C1 segment of cervical spinal cord (tissue), 14 donors: ENCODE measurements at places on chromosomes 5 and 9.

GRCh38 chr5:435156-435790 lies 7.7 kb upstream of the EXOC3 start:
- DNase-seq, result no peak

GRCh38 chr9:99265691-99266090 lies 43.6 kb downstream of the SEC61B start:
- DNase-seq, result no peak

GRCh38 chr5:1013238-1013947 lies 4.8 kb downstream of the NKD2 start:
- no peak for DNase-seq

DNA sequence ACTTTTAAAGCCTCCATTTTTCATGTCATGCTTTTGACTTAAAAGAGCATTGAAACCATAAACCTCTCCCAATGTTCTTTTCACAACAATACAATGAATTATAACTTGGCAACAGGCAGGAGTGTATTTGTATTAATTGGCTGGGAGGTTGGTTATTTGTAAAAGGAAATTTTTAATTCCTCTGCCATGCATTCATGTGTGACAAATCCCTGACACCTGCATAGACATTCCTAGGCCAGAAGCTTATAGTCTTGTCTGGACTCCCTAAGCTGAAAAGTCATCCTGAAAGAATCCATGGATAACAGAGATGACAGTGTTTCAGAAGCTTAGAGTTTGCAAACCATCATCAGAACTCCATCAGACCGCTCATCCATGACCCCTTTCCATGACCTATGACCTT lies 76.3 kb upstream of the PTGER4 start:
- DNase-seq, result no peak

DNA sequence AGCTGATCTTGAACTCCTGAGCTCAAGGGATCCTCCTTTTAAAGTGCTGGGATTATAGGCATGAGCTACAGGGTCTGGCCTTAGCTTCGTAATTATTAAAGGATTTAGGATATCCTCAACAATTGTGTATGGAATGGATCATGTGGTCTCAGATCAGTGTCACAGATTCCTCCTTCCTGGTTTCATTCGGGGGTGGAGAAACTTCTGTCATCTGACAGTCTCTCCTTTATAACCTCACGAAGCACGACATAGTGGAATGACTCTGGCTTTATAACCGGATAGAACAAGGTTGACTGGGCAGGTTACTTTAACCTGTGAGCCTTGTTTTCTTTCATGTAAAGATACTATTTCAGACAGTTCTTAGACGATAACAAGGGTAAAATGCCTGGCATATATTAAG lies 4.4 kb upstream of the GNG10 start:
- DNase-seq, result no peak

DNA sequence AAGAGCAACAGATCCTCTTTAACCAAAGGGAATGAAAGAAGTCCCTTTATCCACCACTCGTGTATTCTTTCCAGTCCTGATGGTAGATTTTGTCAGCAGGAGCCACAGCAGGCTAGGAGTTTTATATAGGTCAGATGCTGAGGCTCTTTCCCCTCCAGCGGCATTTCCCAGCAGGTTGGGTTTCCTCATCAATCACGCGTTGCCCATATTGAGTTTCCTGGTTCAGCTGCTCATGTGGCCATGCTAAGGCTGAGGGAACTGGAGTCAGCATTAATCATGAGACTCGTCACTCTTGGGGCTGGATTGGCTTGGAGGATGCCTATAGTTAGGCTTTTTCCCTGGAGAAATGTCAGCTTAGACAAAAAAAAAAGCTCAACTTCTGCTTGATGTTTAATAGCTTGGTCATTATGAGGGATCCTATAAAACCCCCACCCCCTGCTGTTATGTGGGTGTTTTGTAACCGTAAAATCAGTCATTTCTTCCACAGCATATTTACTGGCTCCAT lies 193.4 kb upstream of the GAS1 start:
- no peak for DNase-seq

DNA sequence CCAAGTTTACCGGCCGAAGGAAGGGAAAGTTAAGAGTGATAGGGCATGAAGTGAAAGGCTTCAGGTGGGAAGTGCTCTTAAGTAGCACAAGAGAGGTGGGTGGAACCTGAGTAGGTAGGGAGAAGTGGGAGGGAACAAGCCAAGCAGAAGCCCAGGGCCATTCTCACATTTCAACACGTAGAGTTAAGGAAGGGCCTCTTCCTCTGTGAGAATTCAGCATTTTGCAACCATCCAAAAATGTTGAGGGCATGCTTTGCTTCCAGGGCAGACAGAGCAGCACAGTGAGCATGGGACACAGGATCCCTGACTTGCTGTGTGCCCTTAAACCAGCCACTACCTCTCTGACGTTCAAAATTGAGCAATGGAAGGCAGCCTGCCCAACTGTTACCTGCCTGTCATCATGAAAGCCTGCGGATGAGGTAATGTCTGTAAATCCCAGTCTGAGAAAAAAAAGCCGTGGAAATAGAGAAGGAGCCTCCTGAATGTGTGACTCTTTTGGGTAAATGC lies 3.3 kb downstream of the CYFIP2 start:
- no peak for DNase-seq

- DNase-seq, result no peak
Measured at GRCh38 chr9:129182625-129183494, 4.8 kb upstream of the IER5L start.

DNA sequence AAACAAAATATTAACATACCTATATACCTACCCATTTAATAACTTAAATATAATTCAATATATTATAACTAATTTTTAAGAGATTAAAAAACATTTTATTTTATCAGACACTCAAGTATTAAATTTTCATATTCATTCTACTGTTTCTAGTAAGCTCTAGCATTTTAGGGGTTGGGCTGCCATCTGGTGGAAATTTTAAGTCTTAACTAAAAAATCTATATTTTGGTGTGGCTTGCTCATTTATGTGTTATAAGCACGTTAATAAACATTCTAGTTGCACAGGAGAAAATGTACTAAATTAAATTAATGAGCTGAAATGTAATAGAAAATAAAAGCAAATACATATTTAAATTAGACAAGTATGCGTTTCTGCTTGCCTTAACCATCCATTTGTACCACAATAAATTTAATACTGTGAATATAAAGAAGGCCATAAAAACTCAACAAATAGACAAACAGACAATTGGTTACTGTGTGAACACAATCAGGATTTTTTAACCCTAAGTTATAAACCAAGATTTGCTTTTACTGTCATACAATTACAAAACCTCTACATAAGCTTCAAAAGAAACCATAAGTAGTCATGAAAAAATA lies 1728.3 kb upstream of the CDH9 start:
- DNase-seq, result no peak

DNA sequence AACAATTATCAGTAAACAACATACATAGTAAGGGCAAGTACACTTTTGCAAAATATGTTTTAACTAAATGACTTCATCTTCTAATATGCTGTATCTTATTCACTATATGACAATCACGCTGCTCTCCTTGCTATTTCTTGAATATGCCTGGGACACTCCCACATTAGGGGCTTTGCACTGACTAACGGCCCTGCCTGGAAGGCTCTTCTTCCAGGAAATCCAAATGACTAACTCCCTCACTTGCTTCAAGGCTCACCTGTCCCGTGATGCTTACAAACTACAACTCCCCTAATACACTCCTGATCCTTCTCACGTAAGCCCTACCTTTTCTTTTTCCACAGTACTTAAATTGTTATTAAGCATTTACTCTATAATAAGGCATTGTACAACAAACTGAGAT lies 10.6 kb downstream of the ERP44 start:
- DNase-seq, result no peak

DNA sequence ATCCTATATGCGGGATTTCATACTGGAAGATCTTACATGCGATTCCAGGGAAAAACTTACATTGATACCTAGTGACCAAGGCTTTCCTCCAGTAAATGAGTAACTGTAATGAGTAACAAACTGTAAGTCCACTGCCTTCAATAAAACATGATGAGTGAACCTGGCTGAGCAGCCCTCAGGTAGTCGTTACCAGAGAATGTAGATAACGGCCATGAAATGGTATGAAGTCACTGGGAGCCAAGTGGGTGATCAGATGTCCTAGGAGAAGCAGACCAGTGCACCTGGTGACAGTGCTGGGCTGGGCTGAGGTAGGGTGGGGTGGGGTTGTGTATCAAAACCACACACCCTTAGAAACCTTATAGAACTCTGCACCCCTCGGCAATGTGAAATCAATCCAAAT lies 203.6 kb downstream of the ALDH1A1 start:
- DNase-seq, result no peak

DNA sequence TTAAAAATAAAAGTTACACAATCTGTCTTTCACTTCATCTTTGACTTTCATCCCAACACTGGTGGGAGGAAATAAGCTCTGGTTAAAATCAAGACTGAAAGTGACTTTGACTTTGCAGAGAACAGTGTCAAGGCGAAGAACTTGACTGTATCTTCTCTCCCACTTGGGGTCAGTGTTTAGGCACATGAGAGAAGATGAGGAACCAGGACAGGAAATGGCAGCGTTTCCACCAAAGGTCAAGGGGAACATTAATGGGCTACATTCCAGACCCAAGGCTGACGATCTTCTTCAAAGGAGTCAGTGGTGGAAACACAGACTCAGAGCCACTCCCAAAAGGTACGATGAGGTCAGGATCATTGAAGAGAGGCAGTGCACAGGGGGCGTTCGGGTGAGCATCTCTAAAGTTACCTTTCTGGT lies 409.5 kb downstream of the ARHGEF28 start:
- no peak for DNase-seq

DNA sequence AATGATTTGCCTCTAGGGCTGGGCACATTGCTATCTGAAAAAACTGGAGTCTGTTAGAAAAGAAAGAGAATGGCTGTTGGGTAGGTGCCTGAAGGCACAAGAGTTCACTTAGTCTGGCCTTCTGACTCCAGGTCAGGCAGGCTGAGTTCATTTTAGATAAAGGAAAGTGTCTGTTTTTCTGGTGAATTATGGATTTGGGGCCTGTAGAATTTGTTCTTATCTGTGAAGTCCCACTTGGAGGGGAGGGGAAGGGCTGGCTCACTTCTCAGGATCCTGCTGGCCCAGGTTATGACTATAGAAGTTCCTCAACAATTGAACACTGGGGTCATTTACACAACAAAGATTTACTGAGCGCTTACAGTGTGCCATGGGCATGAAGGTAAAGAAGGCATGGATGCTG lies 11.5 kb upstream of the SEPTIN8 start:
- no peak for DNase-seq

DNA sequence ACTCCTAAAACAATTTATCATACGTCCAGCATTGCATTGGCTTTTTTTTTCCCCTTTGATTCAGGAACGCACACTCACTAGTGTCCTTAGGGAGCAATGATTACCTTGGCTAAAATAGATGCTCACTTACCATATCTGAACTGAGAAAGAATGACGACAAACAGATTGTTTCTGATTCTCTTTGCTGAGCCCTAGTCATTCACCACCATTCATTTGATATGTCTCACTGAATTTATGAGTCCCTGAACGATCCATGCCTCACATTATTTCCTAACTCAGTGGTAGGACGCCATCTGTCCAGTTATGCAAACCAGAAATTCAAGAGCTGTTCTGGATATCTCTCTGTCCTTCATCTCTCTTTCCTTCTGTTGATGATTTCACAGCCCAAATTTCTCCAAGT lies 39.3 kb upstream of the DAB2 start:
- DNase-seq, result no peak

DNA sequence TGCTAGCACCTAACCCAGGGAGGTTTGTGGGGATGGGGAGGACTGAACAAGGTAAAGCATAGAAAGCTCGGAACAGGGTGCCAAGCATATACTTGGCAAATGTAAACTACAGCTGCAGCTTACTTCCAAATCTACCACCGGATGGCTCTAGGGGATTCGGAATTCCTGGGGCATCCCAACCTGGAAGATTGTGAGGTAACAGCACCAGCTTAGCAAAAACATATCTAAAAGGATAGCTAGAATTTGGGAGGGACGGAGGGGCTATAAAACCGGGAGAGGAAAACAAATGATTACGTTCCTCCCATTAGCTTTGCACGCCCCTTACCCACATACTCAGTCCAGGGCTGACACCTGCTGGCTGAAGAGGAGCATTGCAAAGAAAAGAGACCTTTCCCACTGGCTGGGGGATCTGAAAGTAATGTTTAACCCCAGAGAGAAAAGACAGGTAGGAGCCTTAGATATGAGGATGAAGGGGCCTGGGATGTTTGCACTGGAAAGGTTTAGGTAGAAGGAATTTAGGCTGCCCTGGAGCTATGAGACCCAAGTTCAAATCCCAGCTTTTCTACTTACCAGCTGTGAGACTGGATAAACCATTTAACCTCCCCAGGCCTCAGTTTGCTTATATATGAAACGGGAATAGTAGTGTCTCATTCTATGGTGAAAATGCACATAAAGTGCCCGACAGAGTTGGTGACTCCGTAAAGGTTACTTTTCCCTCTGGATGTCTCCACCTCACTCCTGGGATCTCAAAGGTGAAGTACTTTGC lies 73.6 kb downstream of the FAM114A2 start:
- peak; percentile 23 for DNase-seq

- DNase-seq, result no peak
Measured at GRCh38 chr9:4333787-4334186, 33.9 kb upstream of the GLIS3 start.

- DNase-seq, result no peak
Measured at GRCh38 chr5:79193643-79194042, 42.3 kb upstream of the JMY start.

GRCh38 chr9:72615931-72616330 lies 94.5 kb downstream of the TMC1 start:
- DNase-seq, result no peak

- DNase-seq, result no peak
Measured at GRCh38 chr5:50724262-50724661, 57.8 kb downstream of the PARP8 start.

- DNase-seq, result peak; percentile 32
Measured at GRCh38 chr9:129596541-129597331, 24.2 kb downstream of the C9orf50 start.

DNA sequence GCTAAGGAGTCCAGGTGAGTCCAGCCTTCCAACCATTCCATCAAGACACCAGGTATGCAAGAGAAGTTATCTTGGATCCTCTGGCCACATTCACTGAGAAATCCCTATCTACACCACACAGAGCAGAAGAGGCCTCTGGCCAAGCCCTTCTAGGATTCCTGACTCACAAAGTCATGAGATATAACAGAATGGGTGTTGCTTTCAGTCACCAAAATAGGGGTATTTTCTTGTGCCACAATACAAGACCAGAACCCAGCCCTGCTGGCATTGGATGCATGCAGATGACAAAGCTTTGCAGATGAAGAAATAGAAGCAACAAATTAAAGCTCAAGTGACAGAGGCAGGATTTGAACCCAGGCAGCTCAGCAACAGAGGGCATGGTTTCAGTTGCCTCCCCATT lies 73.5 kb downstream of the PTPN3 start:
- no peak for DNase-seq

DNA sequence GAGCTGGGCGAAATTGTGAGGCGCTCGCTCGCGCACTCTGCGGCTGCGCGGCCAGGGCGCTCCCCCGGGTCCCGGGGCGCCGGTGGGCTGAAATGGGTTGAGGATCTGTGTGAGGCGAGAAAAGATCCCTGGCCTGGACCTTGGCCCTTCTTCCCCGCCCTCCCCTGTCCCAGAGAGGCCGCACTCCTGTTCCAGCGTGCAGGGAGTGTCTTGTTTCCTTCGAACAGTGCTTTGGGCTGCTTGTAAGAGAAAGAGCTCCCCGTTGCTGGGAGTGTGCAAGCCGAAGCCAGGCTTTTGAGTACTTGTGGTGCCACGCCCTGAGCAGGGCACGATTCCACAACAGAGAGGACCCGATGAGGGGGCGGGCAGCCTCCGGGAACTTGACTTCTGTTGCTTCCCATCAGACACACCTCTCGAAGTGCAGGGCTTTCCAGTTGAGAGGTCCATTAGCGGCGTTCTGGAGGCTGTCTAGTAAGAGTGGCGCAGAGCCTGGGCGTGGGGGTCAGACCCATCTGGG lies 535 bp downstream of the DOLPP1 start:
- DNase-seq, result no peak
